Foreskin melanocyte (primary cell): ENCODE measurements at places on chromosomes 1 and 21.

DNA sequence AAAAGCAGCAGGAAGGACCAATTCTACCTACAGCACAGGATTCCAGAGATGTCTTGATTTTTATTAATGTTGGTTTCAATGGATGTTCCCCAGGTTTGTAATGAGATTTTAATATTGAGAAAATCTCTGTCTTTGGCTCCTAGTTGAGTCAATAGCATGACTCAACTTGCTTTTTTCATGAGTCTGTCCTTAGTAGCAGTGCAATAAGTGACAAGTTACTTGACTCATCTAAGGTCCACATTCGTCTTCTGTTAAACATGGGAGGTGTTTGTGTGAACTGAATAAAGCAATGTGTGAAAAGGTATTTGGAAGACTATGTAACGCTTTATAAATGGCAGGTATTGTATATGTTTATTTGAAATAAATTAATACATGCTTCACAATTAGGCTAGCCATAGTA, 645.0 kb upstream of the PTBP2 start:
- DNase-seq: no peak

DNA sequence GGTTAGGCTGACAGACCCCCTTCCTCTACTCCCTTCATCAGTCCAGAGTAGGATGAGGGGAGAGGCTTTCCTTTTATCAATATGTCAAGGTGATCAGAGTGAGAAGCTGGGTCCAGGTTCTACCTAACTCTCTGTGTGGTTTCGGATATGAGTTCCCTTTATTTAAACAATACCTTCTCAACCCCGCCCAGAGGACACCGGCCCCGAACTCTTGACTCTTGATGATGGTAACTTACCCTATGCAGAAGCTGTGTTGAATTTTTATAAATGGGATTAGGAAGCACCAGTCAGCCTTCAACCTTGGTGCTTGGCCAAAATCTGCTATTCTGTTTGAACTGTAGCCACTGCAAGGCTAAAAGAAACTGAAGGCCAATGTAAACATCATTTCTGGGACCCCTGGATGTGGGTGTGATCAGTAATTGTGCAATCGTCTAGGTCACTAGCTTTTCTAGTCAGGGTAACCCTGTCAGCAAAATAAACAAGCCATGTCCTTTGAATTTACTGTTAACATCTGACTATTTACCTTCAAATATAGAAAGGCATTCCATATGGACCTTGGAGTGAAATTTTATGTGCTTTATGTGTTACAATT, 398.3 kb downstream of the SEC16B start:
- DNase-seq: no peak

- DNase-seq: no peak
Observed at GRCh38 chr1:247453245-247453644, 4.7 kb downstream of the OR2B11 start.

DNA sequence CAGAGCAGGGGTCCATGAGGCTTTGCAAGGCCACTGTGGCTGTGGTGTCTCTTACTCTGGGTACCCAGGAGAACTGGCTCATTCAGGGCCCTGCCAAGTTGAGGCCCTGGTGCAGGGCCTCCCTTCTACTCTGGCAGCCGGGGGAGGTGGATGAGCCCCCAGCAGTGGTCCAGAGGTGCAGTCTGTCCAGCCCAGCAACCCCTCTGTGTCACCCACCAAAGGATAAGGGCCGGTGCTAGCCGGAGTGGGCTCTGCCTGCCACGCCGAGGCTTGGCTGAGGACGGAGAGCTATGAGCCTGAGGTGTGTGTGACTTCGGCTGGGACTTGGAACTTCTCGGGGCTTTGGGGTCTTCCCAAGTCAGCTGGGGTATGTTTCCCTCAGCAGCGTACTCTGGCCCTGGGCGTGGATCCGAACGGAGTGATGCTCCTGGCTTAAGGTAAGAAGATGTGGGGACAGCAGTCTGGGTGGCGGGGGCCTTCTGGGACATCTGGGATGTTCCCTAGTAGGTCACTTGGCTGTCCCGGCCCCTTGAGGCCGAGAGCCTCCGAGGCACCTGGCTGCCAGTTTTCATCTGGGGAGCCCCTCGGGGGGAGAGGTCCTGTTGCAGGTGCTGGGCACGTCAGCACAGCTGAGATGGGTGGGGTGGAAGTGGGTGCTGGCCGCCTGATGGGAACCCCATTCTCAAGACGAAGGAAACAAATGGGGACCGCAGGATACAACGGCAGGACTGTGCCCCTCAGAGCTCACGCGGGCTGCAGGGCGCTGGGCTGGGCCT, 25.9 kb downstream of the RUNX3 start:
- no peak for DNase-seq

- no peak for DNase-seq
Observed at GRCh38 chr1:215002471-215002870, 80.1 kb upstream of the KCNK2 start.

DNA sequence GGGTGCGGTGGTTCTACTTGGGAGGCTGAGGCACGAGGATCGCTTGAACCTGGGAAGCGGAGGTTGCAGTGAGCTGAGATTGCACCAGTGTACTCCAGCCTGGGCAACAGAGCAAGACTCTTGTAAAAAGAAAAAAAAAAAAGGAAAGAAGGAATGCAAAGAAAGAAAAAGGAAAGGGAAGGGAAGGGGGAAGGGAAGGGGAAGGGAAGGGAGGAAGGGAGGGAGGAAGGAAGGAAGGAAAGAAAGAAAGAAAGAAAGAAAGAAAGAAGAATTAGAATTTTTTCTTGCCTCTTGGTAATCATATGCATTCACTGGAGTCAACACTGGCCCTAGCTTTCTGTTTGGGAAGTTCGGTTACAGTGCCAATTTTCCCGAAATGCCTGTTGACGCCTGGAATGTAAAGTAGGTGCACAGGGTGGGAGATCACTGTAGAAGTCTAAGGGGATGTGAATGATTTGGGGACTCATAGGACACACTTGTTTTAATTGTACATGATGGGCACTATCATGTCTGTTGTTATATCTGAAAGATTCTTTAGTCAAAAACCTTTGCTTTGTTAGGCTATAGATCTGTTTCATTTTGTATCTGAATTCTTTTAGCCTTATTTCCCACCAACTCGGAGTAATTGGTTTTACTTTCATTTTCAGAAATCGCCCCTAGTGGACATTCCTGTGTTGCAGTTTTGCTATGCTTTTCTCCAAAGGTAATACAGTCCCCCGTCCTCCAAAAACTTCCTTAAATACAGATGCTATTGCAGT, 59.8 kb upstream of the MORC3 start:
- DNase-seq: peak; percentile 62

GRCh38 chr1:230087717-230088105, 20.7 kb downstream of the GALNT2 start:
- no peak for DNase-seq

- DNase-seq: no peak
Observed at GRCh38 chr1:106747791-106748190, 308.7 kb upstream of the PRMT6 start.

DNA sequence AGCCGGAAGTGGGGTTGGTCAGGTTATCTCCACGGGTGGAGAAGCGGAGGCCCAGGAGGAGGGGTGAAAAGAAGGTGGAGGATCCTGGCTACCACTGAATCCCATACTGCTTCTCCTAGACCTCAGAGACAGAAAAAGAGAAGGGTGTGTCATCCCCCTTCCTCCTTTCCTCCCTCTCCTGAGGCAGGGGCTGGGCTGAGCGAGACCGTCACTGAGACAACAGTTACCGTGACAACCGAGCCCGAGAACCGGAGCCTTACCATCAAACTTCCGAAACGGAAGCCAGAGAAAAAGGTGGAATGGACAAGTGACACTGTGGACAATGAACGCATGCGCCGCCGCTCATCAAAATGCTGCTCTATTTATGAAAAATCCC, 42.1 kb upstream of the NBPF3 start:
- no peak for DNase-seq

DNA sequence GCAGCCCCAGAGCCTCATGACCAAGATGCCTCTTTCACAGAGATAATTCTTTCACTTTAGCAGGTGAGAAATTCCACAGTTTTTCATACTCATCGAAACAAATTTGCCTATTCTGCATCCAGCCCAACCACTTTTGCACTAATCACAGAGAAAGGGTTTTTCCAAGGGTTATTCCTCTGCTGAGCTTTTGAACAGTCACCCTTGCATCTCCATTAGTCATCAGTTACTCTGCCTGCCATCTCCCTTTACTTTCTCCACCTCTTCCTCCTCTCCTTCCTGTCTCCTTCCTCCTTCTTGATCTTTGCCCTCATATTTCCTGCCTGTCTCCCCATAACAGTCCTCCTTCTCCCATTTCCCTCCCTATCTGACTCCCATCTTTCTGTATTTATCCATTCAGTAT, 43.9 kb downstream of the FH start:
- no peak for DNase-seq

- no peak for DNase-seq
Observed at GRCh38 chr1:55584526-55585401, 369.6 kb upstream of the USP24 start.

DNA sequence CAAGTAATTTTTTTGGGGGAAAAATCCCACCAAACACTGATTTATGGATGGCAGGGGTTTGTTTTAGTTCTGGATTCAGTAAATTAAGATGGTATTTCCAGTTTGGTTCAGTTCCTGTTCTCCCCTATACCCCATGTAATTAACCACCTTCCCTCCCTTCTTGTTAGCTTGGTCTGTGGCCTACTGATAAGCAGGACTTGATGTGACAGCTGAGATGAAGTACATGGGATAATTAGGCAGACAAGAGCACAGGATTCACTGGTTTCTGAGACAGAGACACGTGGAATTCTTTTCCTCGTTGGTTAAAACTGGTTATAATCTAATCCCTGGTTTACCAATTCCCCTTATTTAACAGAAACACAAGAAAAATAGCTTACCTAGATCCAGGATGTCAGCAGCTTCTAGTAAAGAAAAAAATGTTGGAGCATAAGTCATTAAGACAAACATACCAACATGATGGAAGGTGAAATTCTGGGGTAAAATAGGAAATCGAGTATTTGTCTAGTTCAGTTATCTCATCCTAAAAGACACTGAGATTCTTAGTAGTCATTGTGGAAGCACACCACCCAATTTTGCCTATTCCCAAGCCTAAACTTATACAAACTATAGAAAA, 81.5 kb downstream of the SCMH1 start:
- DNase-seq: no peak

- no peak for DNase-seq
Observed at GRCh38 chr1:201565771-201566528, 27.0 kb downstream of the NAV1 start.

DNA sequence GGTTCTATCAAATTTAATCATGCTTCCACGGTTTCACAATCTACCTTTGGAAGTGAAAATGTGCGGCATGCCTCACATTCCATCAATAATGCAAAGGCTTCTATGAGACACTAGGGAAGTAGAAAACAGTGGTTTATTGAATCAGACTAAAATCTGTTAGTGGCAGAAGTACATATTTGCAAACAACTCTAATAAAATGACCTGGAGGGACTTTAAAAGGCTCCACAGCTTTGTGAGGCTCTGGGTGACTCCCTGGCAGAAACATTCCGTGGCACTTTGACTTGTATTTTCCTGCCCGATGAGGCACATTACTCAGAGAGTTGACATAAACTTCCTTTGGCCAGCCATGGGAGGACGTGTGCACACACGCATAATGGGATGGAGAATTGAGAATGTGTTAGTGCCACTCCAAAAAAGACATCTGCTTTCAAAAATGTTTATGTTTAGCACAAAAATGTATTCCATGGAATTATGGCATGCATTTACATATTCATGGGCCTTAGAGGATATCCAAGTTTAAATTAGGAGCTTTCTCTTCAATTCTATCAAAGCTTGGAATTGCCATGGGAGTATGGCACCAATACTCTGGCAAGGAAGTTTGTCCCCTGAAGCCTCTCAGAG, 60.0 kb upstream of the SSX2IP start:
- no peak for DNase-seq

- no peak for DNase-seq
Observed at GRCh38 chr1:38152351-38153065, 105.9 kb upstream of the POU3F1 start.

DNA sequence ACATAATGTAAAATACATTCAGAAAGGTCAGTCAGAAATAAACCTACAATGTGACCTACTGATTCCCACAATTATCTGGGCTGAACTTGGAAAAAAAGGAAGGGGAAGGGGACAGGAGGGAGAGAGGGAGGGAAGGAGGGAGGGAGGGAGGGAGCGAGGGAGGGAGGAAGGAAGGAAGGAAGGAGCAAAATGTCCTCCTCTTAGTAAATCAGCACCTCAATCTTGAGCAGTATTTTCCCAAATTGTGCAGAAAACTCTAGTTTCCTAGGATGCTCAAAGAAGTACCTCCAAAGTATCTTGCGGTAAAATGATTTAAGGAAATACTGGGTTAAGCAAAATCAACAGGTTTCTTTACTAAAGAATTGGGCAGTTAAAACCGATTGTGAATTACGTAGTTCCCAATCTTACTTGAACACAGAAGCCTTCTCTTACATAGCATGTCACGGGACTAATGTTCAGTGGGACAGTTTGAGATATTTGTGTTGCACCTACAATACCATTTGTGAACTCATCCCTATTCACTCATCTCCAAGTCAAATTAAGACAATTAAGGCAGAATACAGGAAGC, 51.0 kb upstream of the ASPM start:
- DNase-seq: no peak

- DNase-seq: no peak
Observed at GRCh38 chr1:182719553-182719952, 35.2 kb upstream of the RGS8 start.

GRCh38 chr1:152343006-152343405, 16.8 kb downstream of the FLG2 start:
- no peak for DNase-seq

DNA sequence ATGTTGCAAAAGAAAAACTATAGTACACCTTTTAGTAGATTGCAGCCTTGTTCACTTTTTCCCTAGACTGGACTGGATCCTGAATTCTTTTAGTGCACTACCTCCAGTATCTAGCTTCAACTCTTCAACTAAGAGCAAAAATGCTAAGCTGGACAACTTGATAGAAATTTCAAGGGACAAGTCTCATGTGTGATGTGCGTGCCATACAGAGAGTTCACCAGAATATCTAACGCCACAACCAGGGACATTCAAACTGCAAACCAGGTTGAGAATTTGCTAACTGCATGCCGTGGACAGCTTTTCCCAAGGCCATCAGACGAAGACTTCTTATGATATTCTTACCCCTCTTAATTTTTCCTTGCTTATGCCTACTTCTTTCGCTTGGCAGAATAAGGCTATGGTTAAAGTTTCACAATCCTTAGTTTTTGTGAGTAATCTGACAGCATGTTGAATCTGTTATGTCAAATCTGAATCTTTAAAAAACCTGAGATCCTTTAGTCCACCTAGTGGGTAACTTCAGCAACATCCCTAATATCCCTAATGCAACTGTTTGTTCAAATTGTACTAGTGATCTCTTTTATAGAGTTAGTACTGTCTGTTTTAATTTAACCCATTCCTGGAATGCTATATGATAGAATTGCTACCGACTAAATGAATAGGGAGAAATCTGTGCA, 66.4 kb downstream of the DDAH1 start:
- DNase-seq: no peak
